ENCODE measurements at places on chromosomes 5 and 9.

DNA sequence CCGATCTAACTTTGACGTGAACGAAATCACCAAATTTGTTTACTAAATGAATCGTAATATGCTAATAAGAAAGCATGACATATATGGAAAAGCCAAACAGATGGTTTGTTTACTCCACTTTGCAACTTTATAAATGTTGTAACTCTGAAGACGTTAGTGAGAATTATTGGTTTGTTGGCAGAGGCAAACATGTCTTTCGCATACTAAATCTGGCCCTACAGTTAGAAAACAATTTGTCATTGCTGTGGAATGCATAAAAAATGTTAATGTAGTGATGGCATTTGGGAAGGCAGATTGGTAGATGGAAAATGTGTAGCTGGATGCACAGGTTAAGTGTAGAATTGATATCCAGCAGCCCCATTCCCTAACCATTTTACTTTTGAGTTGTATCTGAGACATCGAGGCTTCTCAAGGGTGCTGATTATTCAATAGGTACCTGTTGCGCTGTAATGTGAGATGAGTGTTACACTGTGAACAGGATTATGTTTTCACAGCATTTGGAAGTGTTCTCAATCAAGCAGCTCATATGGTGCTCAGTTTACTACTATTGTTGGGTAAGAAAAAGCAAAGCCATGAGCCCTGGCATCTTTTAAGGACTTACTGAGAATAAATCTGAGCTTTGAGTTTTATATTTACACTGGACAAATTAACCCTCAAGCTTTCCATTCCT, 444.8 kb downstream of the BNC2 start:
- no peak for DNase-seq

- no peak for DNase-seq
Observed at GRCh38 chr9:96553070-96553469, 66.6 kb downstream of the CDC14B start.

GRCh38 chr5:20114526-20114925, 126.5 kb upstream of the CDH18 start:
- no peak for DNase-seq

GRCh38 chr5:127015716-127016115, 14.6 kb downstream of the MARCHF3 start:
- no peak for DNase-seq

DNA sequence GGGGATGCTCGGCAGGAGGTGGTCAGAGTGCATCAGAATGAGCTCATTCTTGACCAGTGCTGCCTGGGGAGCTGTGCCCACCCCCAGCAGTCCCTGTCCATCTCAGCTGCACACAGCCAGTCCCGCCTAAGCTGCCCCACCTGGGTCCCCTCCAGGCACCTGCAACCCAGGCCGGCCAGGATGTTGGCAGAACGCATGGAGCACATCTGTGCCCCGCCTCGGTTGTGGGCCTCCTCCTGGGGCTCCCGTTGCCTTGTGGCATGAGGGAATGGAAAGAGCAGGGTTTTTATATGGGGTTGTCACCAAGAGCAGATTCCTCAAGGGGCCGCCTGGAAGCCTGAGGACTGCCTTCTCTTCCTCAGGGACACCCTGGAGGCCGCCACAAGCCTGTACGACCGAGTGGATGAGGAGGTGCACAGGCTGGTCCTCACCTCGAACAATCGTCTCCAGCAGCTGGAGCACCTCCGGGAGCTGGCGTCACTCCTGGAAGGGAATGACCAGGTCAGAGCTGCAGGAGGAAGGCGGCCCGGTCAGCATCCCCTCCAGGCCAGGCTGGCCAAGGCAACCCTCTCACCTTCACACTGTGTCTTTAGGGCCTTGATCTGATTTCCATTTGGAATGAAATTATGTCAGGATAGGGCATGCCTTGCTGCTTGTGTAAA, 34.8 kb upstream of the LRRC14B start:
- DNase-seq, result no peak

DNA sequence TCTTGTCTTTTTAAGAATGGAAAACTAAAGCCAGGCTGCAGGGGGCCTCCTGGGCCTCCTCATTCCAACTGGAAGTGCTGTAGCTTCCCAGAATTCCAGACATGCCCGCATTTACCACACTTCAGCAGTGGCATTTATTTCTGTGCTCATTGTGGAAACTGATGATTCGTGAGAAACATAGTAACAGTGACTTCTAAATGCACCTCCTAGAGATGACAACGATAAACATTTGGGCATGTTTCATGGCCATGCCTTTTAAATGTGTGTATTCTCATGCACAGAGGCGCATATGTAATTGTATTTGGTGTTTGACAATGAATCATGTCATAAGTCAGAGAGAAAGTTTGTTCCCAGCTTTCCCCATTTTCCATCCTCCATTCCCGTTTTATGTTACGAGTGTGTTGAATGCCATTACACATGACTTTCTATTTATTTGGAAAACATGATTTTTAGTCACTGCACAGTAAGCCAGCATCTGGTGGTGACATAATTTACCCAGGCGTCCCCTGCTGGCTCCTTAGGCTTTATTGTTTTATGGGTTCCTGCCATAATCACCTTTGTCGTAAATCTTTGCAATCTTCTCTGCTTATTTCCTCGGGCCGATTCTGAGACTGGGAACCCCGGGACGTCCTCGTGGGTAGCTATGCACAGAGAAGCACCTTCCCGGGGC, 68.8 kb upstream of the FCN2 start:
- DNase-seq, result no peak

DNA sequence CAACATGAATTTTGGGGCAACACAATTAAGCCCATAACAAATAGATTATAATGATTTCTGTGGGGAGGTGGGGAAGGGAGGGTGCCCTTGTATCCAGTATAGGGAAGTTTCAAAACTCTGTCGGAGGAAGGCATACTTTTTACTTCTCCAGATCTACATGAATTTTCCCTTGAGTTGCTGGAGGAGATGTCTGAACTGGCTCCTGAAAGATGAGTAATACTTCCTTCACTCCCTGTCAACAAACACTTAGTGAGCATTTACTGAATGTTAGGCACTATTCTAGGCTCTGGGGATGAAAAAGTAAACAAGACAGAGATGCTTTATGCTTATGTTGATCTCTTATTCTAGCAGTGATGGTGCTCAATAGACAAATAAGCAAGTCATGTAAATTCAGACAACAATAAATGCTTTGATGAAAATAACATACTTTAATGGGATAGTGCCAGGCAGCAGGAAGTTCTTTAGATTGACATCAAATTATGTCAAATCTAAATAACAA, 197.9 kb upstream of the ANKH start:
- no peak for DNase-seq

- DNase-seq, result no peak
Observed at GRCh38 chr5:89034588-89034987, 151.6 kb upstream of the MEF2C start.

- no peak for DNase-seq
Observed at GRCh38 chr5:91229031-91229727, 153.9 kb downstream of the ARRDC3 start.

DNA sequence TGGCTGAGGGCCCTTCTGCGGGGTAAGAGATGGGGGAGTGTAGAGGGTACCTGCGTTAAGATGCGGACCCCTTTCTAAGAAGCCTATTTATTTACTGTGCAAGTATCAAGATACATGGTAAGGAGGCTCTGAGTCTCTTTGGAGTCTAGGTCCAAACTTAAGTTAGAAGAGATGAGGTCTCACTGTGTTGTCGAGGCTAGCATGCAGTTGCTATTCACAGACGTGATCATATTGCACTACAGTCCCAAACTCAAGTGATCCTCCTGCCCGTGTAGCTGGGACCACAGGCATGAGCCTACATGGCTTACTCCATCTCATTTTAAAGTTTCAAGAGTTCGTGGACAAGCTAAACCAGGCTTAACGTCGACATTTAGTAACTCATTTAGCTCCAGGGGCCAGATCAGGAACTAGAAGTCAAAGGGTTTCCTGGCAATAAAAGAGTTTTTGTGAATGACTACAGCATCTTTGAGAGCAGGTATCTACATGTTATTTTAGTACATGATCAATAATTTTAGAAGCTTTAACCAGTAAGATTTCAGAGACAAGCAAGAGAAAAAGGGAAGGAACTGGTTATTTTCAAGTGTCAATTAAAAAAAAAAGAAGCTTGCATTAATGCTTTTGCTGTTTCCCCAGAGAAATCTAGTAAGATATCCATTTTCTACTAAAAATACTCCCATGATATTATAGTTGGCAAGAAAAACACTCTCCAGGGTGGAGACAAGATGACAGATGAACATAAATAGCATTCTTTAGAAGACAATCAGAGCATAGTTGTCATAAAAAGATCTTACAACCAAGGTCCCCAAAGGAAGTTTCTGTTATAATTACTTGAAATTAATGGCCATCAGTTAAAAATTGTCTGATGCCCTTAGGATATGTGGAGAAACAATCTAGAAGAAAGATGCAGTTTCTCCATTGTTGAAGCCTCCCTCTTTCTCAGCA, 141.3 kb downstream of the SCAMP1 start:
- no peak for DNase-seq

GRCh38 chr9:130987738-130988399, 21.1 kb upstream of the LAMC3 start:
- no peak for DNase-seq

DNA sequence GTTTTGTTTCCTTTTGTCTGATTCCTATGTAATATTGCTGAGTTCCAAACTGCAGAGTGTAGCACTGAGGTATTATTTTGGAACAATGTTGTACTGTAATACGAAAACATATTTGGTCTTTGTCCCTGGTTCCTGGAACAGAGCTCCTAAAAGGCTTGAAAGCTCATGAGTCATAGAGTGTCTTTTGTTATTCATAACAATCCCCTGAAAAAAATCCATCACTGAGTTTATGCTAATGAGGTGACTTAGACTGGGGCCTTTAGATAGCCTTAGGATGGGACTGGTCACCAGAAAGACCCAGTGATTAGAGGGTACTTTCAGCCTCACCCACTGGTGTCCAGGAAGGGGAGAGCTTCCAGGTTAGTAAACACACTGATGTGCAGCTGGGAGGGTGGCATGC, 132.7 kb upstream of the POU5F2 start:
- no peak for DNase-seq

- no peak for DNase-seq
Observed at GRCh38 chr5:7529880-7530279, 133.9 kb downstream of the ADCY2 start.

GRCh38 chr5:133775584-133776304, 163.4 kb upstream of the FSTL4 start:
- no peak for DNase-seq

- DNase-seq, result no peak
Observed at GRCh38 chr9:98610211-98610610, 98.5 kb downstream of the GABBR2 start.

DNA sequence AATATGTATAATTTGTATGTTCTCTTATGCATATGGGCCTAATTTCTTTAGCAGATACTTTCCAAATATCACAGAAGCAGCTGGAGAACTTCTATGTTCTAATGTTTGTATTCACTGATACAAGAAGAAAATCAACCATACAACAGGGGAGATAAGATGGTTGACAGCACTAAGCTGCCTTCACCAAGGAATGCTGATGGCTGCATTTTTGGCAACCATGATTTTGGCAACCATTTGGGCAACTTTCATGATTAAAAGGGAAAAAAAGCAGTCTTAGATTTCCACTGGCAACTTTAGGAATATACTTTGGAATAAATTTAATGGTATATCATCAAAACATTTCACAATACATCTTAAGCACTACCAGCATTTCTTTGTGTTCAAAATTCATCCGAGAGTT, 740.3 kb upstream of the CDH6 start:
- DNase-seq, result no peak

GRCh38 chr9:79583952-79584654, 12.3 kb downstream of the TLE4 start:
- DNase-seq, result no peak

GRCh38 chr9:33818167-33818846, 1.3 kb downstream of the UBE2R2 start:
- no peak for DNase-seq

DNA sequence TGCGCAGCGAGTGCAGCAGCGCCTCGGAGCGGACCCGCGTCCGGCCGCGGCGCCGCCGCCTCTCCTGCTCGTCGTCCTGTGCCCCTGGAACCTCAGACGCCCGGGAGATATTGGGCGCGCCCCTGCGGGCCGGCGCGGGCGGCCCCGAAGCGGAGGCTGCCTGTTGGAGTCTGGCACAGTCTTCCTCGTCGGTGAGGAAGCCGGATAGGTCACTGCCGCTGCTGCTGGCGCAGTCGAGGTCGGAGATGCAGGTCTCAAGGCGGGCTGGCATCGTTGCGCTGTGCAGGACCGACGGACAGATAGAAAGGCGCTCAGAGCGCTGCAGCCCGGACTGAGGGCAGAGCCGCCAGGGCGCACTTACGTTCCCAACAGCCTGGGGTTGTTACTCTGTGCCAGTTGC, 344 bp downstream of the NEUROG1 start:
- DNase-seq, result no peak

DNA sequence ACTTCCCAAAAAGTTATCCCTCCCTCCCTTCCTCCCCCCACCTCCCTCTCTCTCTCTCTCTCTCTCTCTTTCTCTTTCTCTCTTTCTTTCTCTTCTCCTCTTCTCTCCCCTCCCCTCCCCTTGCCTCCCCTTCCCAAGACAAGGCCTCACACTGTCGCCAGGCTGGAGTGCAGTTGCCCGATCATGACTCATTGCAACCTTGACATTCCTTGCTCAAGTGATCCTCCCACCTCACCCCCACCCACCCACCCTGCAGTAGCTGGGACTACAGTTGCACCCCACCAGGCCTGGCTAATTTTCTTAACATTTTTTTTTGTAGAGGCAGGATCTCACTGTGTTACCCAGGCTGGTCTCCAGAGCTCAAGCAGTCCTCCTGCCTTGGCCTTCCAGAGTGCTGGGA, 32.8 kb downstream of the VPS13A start:
- DNase-seq, result no peak

DNA sequence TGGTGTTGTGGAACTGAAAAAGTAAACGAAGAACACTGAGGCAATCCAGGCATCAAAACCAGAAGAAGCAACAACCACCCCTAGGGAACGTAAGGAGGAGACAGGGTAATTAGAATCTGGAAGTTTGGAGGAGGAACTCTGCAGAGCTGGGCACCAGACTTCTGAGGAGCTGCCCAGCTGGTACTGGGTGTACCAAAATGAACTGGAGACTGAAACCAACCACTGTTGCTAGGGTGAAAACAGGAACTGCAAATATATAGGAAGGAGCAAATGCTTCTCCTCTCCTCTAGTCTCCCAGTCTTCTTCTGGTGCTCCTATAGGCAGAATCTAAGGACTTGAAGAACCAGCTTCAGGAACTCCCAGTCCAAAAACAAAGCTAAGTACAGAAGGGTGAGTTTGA, 189.8 kb downstream of the ELAVL2 start:
- no peak for DNase-seq

DNA sequence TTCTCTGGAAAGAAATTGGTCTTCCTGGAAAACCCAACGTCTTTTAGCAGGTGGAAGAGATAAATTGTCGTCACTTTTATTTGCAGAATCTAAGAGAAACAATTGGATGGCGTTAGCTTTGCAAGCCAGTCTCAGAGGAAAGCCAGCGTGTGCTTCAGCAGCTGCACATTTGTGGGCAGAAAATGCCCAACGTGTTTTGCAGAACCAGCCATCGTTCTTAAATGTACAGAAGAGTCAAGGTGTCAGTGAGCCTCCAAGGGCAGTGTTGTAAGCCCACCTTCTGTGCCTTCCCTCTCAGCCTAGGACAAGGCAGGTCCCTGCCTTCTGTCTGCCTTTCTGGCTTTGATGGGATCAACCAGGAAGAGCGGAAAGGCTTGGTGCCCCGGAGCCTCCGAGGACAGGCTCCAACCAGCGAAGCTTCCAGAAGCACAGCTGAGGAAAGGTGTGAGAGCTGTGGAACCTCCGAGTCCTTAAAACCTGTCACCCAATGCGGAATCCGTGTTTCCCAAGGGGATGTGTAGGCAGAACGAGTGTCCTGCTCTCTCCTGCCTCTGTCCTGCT, 116.0 kb upstream of the IRX2 start:
- no peak for DNase-seq

- no peak for DNase-seq
Observed at GRCh38 chr9:20728493-20729220, 44.6 kb downstream of the FOCAD start.

- no peak for DNase-seq
Observed at GRCh38 chr5:150502106-150502505, 5.8 kb upstream of the NDST1 start.

All from stimulated activated effector memory CD8-positive, alpha-beta T cell treated with anti-CD3 and anti-CD28 coated beads, Interleukin-12 subunit alpha, Interleukin-12 subunit beta, amount 100 ng/mL, for 72 hours (primary cell).